SK-MEL-5 (cell line): ENCODE measurements at places on chromosomes 3 and 15. TPM values are rescaled to one million over a fixed set of nuclear protein-coding genes. Genes with fewer than 3 reads are reported as not detected.

Gene HRH1
- total RNA-seq: not detected in 2 replicates

Gene SYNPR
- total RNA-seq: not detected in 2 replicates

DNA sequence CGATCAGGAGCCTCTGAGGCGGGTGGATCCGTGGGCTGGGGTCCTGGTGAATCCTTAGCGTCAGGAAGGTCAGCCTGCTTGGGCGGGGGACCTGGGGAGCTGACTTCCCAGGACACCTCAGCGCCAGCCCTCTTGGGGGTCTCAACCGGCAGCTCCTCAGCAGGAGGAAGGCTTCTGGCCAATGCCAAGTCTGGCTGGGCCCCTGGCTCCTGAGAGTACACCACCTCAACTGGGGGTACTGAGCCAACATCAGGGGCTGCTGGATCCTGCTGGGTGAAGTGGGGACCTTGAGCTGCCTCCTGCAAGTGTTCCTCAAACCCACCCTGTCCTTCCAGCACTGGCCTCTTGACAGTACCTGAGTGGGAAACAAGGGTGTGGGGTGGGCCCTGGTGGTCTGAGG lies 3.1 kb downstream of the PRRT3 start:
- DNase-seq: no peak

- DNase-seq: no peak
Observed at GRCh38 chr3:187648177-187648576, 22.0 kb downstream of the SST start.

DNA sequence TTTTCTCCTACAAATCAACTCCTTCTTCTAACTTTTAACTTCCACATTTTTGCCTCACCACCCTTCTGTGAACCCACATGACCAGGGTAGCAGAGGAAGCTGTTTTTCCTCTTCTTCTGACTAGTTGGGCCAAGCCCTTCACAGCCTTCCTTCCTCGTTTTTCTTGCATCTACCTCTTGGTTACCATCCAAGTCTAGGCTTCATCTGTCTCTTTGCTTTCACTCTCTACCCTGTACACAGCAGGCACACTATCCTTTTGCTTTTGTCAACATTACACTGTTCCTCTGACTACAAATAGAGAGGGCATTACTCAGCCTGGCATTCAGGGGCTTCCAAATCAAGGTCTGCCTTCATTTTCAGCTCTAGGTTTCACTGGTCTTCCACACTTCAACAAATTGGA lies 22.0 kb downstream of the SLC9A9 start:
- no peak for DNase-seq

DNA sequence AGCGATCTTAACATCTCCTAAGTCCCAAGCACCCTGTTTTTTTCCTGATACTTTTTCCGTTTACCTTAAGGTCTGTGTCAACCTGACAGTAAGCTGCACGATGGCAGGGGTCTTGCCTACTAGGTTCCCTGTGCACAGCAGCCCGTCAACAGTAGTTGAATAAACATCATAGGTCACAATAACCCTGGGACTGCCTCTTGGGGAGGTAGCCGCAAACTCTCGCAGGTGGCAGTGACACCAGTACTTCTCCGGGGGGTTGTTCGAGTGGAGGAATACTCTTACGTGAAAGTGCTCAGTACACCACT lies 365 bp upstream of the PDCD6IP start:
- no peak for DNase-seq
